ENCODE measurements at places on chromosomes 5 and 9.

- no peak for DNase-seq
Observed at GRCh38 chr9:87267251-87268070, 230.2 kb upstream of the DAPK1 start.

GRCh38 chr5:53478411-53479044, 1.9 kb upstream of the FST start:
- no peak for DNase-seq

DNA sequence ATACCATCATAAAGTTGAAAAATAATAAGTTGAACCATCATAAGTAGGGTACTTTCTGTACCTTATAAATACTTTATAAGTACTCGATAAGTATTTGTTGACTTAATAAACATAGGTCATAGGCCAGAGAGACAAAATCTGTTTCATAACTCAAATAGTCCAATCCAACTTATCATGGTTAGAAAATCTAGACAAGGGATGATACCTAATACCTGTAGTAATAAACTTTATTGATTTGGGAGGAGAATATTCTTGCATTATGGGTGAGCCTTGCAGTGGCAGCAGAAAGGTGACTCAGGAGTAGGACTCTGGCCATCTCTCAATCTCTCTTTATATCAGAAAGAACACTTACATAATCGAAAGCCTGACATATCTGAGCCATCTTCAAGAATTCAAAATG, 466.8 kb upstream of the GRIN3A start:
- no peak for DNase-seq

- no peak for DNase-seq
Observed at GRCh38 chr5:28822071-28822470, 1783.7 kb upstream of the CDH9 start.

- DNase-seq = no peak
Observed at GRCh38 chr9:91698266-91698665, 251.8 kb downstream of the ROR2 start.

- no peak for DNase-seq
Observed at GRCh38 chr9:107665057-107665456, 175.5 kb upstream of the KLF4 start.

DNA sequence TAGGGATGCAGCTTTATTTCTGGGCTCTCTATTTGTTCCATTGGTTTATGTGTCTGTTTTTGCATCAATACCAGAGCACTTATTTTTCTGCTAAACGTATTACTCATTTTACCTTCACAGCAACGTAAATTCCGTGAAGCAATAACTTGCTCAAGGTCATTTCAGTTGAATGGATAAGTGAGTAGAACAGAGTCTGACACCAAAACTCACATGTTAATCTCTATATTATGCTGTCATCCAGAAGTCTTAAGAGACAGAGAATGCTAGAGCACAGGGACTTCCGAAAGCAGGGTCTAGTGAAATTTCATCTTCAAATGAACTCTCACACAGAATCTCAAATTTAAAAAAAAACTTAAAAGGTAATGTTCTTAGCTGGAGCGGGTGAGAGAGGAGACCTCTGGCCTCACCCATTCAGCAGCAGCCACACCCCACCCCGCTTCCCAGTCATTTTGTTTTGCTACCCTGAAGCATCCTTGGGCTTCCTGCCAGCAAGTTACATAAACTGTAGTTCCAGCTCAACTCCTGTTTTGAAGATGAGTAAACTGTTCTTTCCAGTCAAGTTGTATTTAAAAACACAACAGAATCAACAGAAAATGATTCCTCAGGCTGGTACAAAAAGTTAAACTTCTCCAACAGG, 69.3 kb downstream of the TRIM36 start:
- no peak for DNase-seq

DNA sequence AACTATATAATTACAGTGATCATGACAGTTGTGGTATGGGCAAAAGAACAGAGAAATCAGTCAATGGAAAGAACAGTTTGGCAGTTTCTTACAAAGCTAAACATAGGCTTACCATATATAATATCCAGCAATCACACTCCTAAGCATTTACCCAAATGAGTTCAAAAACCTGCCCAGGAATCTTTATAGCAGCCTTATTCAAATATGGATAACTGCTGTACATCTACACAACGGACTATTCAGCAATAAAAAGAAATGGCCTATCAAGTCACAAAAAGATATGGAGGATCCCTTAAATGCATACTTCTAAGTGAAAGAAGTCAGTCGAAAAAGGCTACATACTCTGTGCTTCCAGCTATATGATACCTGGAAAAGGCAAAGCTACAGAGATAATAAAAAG, 36.6 kb downstream of the ERMP1 start:
- no peak for DNase-seq

DNA sequence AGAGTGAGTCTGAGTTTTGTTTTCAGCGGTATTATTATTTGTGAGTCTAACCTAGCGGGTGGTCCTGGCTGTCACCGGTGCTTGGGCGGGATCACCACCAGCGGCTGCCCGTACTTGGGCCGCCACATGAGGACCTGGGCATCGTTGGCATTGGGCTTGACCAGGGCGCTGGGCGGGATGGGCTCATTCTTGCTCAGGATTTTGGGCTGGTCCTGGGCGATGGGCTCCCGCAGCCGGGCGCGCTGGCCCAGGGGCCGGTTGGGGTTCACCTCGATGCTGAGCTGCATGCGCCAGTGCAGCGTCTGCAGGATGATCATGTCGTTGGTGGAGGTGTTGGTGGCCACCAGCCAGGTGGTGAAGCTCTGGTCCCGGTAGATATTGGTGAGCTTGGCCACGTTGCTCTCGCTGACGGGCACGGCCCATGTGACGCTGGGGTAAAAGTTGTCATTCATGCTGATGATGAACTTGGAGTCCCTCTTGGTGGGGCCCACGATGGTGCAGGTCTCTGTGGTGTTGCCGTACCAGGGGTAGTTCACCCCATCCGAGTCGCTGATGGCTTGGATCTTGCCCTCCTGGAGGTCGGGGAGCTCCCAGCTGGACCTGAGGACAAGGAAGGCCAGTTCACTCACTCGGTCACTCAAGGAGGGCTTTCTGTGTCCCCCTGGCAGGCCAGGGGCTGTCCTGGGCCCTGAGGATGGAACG, 15.4 kb downstream of the FAM78A start:
- DNase-seq = no peak

DNA sequence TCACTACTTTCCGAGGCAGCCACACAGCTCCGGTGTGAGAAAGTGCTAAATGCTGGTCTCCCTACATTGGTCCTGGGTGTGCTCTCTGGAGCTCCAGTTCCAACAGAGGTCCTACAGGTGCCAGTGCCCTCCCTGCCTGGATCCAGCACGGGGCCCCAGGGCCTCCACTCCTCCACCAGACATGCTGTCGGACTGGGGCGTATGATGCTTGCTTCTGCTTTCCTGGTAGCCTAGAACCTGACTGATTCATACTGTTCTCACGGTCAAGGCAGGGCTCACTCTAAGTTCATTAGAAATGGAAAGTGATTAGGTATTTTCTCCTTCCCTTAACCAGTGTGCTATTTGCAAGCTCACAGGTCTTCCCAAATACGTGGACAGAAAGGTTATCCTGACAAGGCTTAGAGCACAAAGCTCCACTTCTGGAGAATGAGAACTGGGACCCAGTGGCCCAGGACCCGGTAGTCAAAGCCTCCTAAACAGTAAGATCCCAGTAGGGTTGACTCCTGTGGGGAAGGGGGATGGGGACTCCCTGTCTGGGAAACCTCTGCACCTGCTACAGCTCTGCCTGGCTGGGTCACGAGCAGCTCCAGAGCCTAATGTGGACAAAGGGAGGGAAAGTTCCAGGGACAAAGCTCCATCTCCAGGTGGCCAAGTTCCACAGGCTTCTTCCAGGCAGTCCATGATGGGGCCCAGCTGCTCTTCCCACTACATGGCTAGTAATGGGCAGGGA, 98.1 kb downstream of the PAX5 start:
- DNase-seq = no peak

DNA sequence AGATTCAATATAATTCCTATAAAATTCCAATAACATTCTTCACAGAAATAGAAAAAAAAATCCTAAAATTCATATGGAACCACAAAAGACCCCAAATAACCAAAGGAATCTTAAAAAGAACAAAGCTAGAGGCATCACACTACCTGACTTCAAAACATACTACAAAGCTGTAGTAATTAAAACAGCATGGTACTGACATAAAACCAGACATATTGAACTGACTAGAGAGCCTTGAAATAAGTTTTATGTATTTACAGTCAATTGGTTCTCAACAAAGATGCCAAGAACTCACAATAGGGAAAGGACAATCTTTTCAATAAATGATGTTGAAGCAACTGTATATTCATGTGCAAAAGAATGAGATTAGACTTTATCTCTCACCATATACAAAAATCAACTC, 36.9 kb downstream of the BTNL9 start:
- no peak for DNase-seq

- no peak for DNase-seq
Observed at GRCh38 chr9:133151601-133152525, 11.9 kb downstream of the GBGT1 start.

DNA sequence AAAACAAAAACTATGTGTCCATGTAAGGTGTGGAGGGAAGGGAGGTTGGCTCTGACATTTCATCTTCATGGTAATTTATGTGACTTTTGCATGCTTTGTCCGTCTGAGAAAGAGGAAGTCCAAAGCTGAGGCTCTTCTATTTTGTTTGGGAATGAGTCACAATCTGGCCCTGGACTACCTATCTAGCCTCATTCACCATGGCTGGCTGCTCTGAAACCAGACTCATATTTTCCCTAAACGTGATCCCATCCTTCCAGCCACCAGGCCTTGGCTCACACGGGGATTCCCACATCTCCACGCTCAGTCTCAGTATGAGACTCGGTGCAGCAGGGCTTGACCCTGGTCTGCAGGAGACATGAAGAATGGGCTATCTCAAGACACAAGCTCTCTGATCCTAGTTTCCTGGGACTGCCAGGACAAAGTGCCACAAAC, 672.8 kb downstream of the ACTL7B start:
- DNase-seq = no peak

DNA sequence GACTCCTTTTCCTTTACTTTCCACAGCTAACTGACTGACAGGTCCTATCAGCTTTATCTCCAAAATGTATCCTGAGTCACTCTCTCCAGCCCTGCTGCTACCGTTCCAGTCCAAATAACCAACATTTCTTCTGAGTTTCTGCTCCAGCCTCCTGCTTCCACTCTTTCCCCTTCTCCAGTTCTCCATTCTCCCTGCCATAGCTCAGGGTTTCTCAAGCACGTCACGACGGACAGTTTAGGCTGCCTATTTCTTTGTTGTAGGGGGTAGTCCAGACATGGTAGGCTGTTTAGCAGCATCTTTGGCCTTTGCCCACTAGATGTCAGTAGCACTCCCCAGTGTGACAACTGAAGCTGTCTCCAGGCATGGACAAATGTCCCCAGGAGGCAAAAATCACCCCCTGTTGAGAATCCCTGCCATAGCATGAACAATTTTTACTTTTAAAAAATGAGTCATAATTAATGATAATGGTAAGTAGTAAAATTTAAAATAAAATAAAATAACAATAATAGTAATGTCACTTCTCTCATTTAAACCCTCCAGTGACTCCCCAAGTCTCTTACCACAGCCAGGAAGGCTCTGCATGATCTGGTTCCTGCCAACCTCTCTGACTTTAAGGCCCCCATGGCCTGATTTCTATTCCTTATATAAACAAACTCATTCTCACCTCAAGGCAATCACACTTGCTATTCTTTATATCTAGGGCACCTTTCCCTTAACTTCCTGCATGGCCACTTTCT, 105.4 kb upstream of the FER start:
- peak; percentile 35 for DNase-seq
